ENCODE measurements at places on chromosomes 6 and 20.

GRCh38 chr6:156564807-156565149 is 212.4 kb upstream of the ARID1B start:
- no peak for DNase-seq

DNA sequence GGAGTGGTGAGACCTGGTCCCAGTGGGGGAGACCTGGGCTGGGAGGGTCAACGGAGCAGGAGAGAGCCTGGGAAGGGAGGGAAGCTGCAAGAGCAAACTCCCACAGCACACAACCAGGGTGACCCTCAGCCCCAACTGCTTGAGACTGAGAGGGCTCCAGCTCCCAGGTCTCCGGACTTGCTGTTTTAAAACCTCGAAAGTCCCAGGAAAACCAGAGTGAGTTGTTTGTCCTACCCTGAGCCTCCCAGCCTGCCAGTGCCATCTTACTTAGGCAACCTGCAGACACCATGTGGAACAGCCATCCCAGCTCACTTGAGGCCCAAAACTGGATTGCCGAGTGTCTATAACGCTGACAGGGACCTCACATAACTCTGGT is 4.8 kb upstream of the NTSR1 start:
- no peak for DNase-seq

- no peak for DNase-seq
Measured at GRCh38 chr6:72740135-72740534, 118.3 kb downstream of the KCNQ5 start.

DNA sequence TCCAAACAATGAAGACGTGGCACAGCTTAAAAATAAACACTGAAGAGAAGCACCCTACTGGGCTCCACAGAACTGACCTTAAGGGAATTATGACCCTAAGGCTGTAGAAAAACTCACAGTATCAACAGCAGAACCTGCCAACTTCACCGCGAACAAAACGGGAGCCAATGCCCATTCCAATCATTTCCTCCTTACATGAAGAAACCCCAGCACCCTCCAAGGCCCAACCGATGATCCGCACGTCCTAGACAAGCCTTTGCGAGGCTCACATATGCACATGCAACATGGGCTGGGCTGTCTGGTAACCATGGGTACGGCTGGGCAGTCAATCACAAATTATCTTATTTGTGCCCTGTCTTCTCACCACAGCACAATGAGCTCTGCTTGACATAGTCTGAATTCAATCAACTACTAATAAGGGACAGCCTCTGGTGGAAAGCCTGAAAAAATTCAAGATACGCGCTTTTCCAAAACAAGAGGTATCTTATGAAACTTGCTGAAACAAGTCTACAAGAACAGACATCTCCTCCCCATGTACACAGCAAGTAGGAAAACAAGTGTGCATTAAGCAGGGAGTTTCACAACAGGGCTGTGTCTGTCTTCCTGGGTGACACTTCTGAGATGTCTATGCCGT is 1.7 kb downstream of the DIDO1 start:
- no peak for DNase-seq

DNA sequence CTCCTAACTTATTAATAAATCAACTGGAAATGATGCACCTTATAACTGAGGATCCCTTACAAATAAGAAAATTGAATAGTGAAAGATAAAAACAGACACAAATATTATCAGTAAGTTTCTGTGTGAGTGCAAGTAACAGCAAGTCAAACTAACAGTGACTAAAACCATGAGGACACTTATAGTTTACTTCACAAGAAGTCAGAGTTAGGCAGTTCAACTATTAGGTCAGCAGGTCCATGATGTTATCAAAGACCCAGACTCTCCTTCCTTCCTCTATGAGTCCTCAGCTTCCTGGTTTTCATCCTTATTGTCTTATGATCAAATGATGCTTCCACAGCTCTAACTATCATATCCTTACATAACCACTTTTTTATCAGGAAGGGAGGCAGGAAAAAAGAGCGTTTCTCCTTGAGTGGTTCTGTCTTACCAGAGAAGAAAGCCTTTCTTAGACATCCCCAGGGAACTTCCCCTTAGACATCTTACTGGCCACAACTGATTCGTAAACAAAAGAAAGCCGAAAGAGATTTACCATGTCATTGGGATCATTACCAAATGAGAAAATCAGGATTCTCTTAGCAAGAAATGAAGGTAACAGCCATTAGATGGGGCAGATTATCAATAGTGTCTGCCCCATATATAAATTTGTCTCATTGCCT is 114.3 kb upstream of the LRFN2 start:
- DNase-seq = no peak

GRCh38 chr6:51283723-51284355 is 465.2 kb downstream of the TFAP2B start:
- DNase-seq = no peak

DNA sequence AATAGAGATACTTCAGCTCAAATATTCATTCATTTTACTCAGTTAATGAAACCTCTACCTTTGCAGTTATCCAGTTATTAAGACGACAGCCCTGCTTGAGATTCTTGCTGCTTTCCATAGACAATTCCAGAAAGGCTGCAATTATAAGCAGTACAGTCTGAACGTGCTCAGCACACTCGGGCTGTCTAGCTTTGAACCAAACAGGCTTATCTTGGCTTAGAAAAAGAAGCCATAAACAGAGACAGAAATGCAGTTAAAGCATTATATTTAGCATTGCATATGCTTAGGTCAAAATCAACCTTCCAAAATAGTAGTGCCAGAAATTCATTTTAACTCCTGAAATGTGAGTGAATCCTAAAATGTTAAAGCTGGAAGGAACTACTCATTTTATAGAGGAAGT is 204.1 kb upstream of the KCNQ5 start:
- no peak for DNase-seq

- no peak for DNase-seq
Measured at GRCh38 chr20:39111359-39112177, 149.4 kb downstream of the DHX35 start.

GRCh38 chr6:152828431-152828830 is 77.8 kb downstream of the VIP start:
- no peak for DNase-seq

DNA sequence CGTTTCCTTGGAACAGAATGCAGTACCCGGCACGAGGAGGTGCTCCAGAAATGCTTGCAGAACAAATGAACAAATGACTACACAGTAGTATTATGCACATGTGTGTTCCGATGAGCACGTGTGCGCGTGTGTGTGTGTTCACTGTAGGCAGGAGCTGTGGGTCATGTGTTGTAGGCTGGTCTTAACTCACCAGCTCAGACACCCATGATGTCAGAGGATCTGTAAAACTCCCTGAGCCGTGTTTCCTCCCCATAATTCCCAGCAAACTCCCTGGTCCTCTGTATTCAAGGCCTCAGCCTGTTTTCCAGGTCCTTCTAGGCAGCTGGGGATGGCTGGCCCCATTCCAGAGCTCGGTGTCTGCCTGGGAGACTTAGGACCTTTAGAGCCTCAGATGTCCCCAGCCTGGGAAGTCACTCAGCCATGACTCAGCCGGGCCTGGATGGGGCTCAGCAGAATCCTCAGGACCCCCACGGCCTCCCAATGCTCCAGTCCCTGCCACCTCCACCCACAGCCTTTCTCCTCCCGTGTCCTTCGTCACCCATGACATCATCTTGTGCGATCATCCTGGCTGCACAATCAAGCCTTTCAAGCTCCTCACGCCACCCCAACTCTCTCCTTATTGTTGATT is 475.0 kb upstream of the SULF2 start:
- DNase-seq = no peak

DNA sequence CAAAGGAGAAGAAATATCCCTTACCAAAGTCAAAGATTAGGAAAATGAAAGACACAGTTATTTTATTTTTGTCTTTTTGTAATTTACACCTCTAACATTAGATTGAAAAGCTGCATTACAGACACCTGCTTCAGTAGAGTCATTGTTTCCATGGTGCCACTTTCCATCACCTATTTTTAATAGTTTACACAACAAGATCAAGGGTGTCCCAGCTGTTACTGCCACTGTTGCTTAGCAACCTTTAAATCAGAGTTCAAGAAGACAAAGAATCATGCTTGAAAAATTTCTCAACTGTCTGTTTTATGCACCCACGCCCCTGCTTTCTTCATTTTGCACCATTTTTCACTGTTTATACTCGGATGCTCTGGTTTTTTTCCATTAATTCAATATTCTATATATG is 668.2 kb upstream of the GJE1 start:
- no peak for DNase-seq

GRCh38 chr6:90008908-90009501 is 114.7 kb downstream of the GJA10 start:
- no peak for DNase-seq

DNA sequence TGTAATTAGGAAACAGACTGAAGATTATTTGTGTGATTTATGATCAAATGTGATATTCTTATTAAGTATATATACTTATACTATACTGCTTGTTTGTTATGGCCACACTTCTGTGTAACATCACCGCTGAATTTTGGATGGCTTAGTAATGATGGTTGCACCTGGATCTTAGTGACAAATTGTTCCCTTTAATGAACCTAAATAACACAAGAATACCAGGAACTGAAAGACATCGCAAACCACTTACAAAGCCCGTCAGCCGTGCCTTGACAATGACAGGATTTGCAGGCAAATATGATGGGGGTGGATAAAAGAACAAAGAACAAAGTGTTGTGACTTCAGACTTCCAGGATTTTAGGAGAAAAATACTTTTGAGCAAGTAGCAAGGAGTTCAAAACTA is 67.1 kb downstream of the LAMP5 start:
- no peak for DNase-seq

- no peak for DNase-seq
Measured at GRCh38 chr6:14072084-14072483, 45.5 kb upstream of the CD83 start.

DNA sequence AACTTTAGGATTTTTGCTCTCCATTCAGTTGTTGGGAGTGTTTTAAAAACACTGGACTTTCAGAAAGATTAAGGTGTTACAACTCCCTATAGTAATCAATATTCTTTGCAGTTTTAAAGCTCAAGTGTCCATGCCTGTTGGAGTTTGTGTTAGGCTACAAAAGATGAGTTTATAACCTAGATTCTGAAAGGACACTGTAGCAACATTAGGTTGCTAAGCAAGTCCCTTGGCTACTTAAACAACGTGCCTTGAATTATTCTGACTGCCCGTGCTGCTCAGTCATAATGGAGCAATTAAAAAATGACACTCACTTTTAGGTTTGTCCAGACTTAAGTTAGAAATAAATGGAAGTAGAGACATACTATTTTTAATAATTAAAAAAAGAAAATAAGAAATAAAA is 41.0 kb downstream of the KLHL32 start:
- DNase-seq = no peak

DNA sequence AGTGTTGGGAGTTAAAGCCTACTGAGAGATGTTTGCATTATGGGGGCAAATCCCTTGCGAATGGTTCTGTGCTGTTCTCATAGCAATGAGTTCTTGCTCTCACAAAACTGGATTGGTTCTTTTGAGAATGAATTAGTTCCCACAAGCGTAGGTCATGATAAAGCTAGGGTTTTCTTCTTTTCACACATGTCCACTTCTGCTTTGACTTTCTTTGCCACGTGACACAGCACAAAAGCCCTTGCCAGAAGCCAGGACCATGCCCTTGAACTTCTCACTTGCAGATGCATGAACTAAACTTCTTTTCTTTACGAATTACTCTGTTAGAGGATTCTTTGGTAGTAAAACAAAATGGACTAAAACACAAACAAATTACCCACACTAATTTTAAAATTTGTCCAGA is 922.8 kb downstream of the EPHA7 start:
- no peak for DNase-seq

DNA sequence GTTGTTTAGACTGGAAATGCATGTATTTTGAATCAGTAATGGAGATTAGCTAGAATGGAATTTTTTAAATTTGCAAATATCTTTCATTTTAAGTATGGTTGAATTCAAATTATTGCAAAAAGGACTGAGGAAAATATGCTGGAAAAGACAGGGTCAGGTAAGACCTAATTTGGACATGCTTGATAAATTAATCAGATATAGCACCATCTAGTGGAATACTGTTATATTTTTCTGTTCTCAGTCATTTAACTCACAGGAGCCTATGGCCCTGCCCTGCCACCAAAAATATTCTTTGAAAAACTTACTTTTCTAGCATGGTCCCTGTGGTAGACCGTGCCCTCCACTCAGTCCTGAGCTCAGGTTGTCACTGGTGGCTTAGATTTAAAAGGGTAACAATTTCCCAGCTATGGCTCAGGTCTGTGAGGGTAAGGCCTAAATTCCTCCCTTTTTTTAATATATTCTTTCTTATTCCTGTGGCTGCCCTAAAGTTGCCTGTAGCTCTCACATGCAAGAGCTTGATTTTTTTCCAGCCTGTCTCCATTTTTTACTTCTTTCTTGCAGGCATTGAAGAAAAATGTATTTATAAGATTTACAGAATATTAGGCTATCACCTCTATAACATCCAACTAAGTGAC is 25.3 kb upstream of the KIAA1586 start:
- no peak for DNase-seq

- DNase-seq = no peak
Measured at GRCh38 chr6:111147440-111147839, 60.1 kb downstream of the SLC16A10 start.

DNA sequence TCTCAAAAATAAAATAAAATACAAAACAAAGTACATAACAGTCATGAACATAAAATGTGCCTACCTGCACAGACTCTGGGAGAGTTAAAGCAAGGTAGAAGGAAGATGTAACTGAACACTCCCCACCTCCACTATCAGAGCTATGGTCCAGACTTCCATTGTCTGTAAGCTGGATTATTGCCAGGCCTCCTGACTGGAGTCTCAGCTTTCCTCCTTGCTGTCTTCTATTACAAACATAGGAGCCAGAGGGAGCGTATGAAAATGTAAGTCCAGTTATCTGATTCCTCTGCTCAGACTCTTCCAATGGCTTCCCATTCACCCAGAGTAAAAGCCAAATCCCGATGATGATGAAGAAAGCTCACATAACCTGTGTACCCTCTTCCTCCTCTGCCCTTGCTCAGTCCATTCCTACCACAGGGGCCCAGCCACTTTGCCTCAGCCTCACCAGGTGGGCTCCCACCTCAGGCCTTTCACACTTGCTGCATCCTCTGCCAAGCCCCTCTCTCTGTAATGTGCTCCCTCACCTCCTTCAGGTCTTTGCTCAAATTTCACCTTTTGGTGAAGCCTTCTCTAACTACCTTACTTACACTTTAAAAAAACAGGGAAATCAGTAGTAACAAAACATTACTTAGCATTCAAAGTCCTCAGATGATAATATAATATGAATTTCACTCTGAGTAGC is 194.1 kb downstream of the RIMS1 start:
- DNase-seq = no peak

All from central memory CD8-positive, alpha-beta T cell (primary cell).